PC-3 (cell line): ENCODE measurements at places on chromosomes 12 and 14. TPM values are rescaled to one million over a fixed set of nuclear protein-coding genes. Genes with fewer than 3 reads are reported as not detected.

DNA sequence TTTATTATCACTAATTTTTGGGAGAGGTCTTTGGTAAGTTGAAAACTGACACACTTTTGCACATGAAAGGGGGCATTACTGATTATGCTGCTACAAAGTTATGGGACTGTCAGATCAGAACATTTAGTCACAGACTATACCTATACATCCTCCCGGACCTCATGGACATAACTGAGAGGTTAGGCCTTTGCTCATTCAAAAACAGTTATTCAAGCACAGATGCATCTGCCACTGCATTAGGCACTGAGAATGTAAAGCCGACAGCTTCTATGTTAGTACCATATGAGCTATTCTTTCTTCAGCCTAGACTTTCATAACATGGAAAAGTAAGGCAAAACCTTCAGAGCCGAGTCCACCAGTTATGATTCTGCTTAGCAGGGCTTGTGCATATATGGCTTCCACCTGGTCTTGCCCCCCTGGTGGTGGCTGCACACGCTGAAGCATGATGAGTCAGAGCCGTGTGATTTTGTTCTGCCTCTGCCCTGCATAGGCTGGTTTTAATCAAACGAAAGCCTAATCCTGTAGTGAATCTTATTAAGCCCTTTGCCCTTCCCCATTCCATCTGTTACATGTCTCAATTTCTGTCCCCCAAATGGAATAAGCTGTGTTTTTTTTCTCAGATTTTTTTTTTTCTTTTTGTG, 21.8 kb upstream of the RNU6-8 start:
- no peak overlapping the region for H3K27ac ChIP-seq
- DNase-seq, result peak; percentile 73
- H3K36me3 ChIP-seq, result no peaks in the 10 kb centered on the region
- no peaks in the 10 kb centered on the region for H3K27me3 ChIP-seq

GRCh38 chr12:14545144-14546124, 22.2 kb downstream of the PLBD1 start:
- DNase-seq, result no peak
- no peaks in the 10 kb centered on the region for H3K36me3 ChIP-seq
- H3K27me3 ChIP-seq, result no peaks in the 10 kb centered on the region
- H3K4me3 ChIP-seq, result no peak overlapping the region
- no peak overlapping the region for H3K27ac ChIP-seq
- H3K4me1 ChIP-seq, result peaks cover 16% of the 10 kb centered on the region

DNA sequence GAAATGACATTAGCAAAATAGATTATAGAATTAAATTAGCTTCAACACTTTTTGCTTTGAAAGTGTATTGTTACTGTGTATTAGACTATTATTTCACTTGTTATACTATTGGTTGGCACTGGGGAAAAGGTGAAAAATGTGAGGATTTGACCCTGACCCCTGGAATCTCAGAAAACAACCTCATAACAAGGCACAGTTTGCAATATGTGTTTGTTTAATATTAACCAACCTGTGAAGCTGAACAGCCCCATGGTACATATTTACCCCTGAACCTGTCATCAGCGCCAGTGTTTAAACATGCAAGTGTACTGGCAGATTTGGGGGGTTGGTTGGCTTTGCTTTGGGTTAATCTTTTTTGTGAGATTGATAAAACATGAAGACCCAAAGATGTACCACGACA, 11.7 kb downstream of the SLC38A4 start:
- H3K4me1 ChIP-seq, result no peaks in the 10 kb centered on the region
- no peak overlapping the region for H3K27ac ChIP-seq
- no peak for DNase-seq
- H3K36me3 ChIP-seq, result no peaks in the 10 kb centered on the region

- H3K4me1 ChIP-seq, result peaks cover 15% of the 10 kb centered on the region
- no peak for DNase-seq
- no peaks in the 10 kb centered on the region for H3K27me3 ChIP-seq
- H3K36me3 ChIP-seq, result no peaks in the 10 kb centered on the region
These were observed 74.2 kb downstream of the GNS start for GRCh38 chr12:64685050-64685449.

DNA sequence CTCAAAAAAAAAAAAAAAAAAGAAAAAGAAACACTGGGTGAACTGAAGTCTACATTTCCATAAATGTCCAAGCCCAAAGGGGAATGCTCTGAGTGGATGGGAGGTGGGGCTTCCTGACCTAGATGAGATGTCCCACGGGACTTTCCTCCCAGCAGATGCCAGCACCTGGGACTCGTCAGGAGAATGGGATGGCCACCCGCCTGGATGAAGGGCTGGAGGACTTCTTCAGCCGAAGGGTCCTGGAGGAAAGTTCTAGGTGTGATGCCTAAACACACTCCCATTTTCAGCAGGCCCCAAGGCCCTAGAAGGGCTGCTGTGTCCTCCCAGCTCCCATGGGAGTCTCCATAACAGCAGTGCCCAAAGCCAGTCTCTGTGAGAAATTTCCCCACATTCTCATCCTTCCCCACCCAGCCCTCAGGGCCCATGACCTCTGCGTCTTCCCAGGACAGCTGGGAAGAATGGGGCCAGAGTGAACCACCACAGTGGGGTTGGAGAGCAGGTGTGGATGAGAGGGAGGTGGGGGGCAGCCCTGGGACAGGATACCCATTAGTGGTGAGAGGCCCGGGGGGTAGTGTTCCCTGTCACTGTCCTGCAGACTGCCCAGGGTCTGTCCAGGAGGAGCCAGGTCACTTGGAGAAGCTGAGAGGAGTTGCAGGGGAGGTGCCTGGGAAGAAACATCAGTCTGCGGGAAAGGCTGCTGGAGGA, 7.1 kb upstream of the CPNE6 start:
- 0 out of 2 replicates have a peak, but pooled peaks cover 3% of the 10 kb centered on the region for H3K27me3 ChIP-seq
- H3K4me1 ChIP-seq, result no peaks in the 10 kb centered on the region
- no peak overlapping the region for H3K4me3 ChIP-seq
- H3K36me3 ChIP-seq, result no peaks in the 10 kb centered on the region

DNA sequence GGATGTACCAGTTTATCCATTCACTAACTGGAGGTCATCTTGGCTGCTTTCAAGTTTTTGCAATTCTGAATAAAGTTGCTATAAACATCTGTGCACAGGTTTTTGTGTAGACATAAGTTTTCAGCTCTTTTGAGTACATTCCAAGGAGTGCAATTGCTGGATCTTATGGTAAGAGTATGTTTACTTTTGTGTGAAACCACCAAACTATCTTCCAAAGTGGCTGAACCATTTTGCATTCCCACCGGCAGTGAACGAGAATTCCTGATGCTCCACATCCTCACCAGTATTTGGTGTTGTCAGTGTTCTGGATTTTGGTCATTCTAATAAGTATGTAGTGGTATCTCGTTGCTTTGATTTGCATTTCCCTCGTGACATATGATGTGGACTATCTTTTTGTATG, 150.5 kb upstream of the BCL2L14 start:
- H3K27ac ChIP-seq, result no peak overlapping the region
- H3K36me3 ChIP-seq, result no peaks in the 10 kb centered on the region
- no peak overlapping the region for H3K4me3 ChIP-seq
- DNase-seq, result no peak
- no peaks in the 10 kb centered on the region for H3K27me3 ChIP-seq

- no peak for DNase-seq
- H3K4me1 ChIP-seq, result no peaks in the 10 kb centered on the region
- no peak overlapping the region for H3K27ac ChIP-seq
- H3K4me3 ChIP-seq, result no peak overlapping the region
These were observed 15.2 kb downstream of the ADCY6 start for GRCh38 chr12:48773686-48774085.

- H3K4me3 ChIP-seq, result no peak overlapping the region
- no peaks in the 10 kb centered on the region for H3K4me1 ChIP-seq
- peak; percentile 48 for DNase-seq
- H3K27ac ChIP-seq, result no peak overlapping the region
- H3K36me3 ChIP-seq, result no peaks in the 10 kb centered on the region
These were observed 1.9 kb upstream of the PIWIL1 start for GRCh38 chr12:130335517-130336392.

DNA sequence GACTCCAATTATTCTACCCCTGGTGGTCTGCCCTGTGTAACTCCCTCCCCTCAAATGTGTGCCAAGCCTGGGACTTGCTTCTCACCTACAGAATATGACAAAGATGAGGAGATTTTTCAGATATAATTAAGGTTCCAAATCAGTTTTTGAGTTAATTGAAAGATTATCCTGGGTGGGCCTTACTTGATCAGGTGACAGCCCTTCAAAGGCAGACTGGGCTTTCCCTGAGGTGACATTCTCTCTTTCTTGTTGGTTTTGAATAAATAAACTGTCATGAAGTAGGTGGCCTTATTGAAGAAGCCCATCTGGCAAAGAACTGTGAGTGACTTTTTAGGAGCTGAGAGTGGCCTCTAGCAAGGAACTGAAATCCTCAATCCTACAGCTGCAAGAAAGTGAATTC, 106.0 kb downstream of the BRMS1L start:
- peaks cover 75% of the 10 kb centered on the region for H3K27me3 ChIP-seq
- H3K36me3 ChIP-seq, result no peaks in the 10 kb centered on the region
- no peak for DNase-seq
- no peak overlapping the region for H3K27ac ChIP-seq
- no peaks in the 10 kb centered on the region for H3K4me1 ChIP-seq

DNA sequence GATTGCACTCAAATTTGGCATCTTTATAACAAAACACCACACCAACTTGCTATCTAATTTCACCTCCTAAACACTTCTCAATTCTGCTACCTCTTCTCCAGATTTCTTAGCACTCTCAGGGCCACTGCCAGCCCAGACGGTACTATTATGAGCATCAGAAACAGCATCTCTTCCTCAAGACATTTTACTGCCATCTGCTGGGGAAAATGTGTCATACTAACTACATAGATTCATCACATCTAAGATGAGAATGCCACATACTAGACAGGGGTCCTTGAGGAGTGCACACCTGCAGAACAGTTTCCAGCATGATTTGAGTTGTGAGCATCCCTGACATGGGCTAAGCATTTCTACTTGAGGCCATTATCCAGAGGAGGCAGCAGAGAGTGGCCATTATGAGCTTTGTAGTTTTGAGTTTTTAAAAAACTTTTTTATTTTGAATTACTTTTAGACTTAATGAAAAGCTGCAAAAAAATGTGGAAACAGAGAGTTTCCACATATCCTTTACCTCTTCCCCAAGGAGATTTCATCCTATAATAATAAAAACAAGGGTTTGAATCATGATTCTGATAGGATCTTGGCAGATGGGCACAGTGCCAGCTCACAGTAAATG, 15.1 kb upstream of the GRIP1 start:
- no peak overlapping the region for H3K27ac ChIP-seq
- no peaks in the 10 kb centered on the region for H3K36me3 ChIP-seq
- peak; percentile 89 for DNase-seq

DNA sequence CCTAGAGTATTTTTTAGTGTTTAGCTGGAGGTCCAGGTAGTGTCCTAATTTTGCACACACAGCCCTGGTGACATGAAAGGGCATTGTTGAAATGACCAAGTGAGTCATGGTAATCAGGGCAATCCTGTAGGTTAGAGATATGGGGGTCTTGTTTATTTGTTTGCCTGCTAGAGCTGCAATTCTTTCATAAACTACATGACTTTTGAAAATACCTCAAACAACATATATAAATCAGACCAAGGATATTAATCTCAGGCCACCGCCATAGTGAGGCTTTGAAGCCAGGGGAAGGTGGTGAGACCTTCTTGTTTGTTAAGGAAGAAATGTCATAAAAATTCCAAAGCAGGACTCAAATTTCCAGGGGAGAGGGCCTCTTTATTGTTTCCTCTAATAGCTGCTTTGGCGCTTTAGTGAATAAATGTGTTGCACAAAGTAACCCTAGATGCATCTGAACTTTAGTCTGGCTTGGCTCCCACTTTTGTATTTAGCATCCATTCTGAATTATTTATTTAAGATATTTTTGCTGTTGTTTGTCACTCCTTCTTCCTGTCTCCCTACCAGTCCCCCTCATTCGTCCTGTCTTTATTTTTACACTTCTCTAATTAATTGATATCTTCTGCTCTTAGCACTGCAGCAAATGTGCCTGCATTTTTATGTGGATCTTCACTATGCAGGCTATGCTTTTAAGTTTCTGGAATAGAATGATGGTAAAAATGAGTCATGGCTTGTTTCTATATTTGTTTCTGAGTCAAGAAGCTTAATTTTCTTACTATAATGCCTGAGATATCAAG, 430.3 kb downstream of the RAD51B start:
- peak overlapping the region; percentile 82 for H3K27ac ChIP-seq
- no peak overlapping the region for H3K4me3 ChIP-seq
- no peaks in the 10 kb centered on the region for H3K27me3 ChIP-seq
- no peaks in the 10 kb centered on the region for H3K36me3 ChIP-seq

DNA sequence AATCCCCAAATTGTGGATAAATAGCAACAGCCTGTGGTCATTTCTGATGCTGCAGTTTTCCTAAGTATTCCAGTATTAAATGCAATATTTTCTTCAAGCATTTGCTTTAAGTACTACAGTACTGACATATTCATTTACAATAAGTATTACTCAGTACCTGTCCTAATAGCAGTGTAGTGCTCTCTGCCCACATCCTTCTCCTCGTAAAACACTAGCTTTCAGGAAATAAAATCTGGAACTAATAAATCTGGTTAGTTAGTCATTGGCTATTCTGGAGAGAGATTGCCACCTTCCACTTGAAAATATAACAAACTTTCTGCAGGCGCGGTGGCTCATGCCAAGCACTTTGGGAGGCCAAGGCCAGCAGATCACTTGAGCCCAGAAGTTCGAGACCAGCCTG, 441.5 kb downstream of the PRKD1 start:
- H3K4me3 ChIP-seq, result no peak overlapping the region
- peak; percentile 35 for DNase-seq
- H3K36me3 ChIP-seq, result no peaks in the 10 kb centered on the region
- no peak overlapping the region for H3K27ac ChIP-seq

GRCh38 chr12:39692258-39692853, 72.8 kb upstream of the ABCD2 start:
- peak; percentile 34 for DNase-seq
- H3K4me1 ChIP-seq, result no peaks in the 10 kb centered on the region; the same call in 1 of the 2 replicates
- H3K36me3 ChIP-seq, result no peaks in the 10 kb centered on the region
- H3K27ac ChIP-seq, result no peak overlapping the region

DNA sequence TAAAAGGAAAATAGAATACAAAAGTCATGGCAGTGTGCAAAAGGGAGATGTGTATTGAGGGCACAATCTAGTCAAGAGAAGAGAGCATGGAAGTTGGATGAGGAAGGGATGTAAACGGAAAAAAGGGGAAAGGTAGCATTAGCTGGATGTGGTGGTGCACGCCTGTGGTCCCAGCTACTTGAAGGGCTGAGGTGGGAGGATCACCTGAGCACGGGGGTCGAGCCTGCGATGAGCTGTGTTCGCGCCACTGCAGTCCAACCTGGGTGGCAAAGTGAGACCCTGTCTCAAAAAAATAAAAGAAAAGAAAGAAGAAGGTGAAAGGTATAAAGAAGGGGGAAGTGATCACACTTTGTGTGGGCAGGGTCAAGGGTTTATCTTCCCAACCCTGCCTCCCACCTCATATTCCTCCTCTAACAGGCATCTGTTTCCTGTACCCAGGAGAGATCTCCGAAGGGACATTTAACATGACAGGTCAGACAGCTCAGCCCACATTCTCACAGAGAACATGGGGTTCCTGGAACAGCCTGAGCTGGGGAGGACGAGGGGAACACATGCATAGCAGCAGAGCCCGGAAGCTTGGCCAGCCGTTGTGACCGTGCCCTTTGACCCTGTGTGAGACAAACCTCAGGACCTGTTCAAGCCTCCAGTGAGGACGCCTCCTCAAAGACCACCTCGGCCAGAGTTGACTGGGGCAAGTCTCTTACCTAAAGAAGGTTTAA, 8.9 kb downstream of the RNASE11 start:
- H3K27ac ChIP-seq, result no peak overlapping the region
- no peak overlapping the region for H3K4me3 ChIP-seq
- no peaks in the 10 kb centered on the region for H3K4me1 ChIP-seq
- DNase-seq, result no peak

RFLNA gene
- not detected in 2 replicates for total RNA-seq

SLC10A1 gene
- total RNA-seq, result not detected in 2 replicates

MAP1LC3B2 gene
- not detected in 2 replicates for total RNA-seq

ANO2 gene
- total RNA-seq, result not detected in 2 replicates

RNASE2 gene
- not detected in 2 replicates for total RNA-seq
